ENCODE measurements at places on chromosomes 6 and 20. TPM values are rescaled to one million over a fixed set of nuclear protein-coding genes. Genes with fewer than 3 reads are reported as not detected.

SYCP2L gene
- not detected for total RNA-seq

ALDH5A1 gene
- total RNA-seq, result 13.9 TPM

CSTF1 gene
- total RNA-seq, result 55.3 TPM

FILIP1 gene
- total RNA-seq, result not detected

CLPSL1 gene
- total RNA-seq, result not detected

TMC2 gene
- total RNA-seq, result not detected

HLA-DOA gene
- total RNA-seq, result 0.69 TPM

DNA sequence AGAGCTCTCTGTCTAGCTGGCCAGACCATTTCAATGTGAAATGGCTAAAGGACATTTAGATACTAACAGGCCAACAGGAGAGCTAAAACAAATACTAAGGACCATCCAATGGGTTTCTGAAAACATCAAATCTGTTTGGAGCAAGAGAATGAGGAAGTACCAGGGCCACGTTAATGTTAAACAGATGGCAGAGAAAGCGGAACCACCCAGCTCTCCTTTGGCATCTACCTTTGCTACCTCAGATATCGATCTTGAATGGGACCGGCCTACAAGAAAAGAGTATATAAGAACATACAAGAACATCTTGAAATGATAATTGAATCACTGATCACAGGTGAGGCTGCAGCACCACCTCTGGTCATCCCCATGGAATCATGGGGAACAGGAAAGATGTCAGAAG is 31.8 kb downstream of the KCNK5 start:
- DNase-seq, result no peak

DNA sequence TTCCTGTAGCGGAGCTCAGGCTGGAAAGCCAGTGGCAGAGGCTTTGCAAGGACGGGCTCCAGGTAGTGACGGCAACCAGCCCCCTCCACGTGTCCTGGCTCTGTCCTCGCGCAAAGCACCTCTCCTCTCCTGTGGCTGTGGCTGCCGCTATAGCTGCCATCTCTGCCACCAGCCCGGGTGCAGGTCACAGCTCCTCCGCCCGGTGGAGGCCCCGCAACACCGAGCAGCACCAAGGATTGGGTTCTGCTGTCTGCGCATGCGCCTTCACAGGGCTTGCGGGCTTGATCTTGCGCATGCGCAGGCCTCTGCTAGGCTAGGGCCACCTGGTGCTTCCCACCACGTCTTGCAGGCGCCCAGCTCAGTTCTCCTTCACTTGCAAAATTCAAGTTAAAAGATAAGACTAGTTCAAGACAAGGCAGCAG is 625.4 kb downstream of the QKI start:
- peak; percentile 17 for DNase-seq

DNA sequence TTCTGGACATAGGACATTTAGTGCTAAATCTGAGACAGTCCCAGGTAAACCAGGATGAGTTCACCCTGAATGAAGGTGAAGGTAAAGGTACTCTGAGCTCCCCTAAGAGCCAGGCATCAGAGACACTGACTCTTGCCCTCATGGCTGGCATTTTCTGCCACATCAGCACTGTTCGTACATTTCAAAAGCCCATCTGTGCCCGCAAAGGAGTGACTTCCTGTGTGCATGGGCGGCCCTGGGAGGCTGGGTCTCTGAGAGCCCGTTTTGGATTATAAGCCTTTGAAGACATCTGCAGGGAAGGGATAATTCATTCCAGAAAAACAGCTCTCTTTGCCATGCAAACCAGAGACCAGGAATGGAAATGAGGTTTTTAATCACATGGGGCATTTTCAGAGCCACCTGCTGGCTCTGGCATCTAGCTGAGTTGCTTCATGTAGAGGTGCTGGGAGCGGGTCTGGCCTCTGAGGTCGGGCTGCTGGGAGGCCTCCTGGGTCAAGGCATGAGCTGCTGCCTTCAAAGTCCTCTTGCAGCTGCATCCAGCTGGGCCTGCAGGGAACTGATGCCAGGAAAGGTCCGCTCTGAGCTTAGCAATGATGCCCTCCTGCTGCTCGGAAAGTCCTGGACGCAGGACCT is 348.3 kb downstream of the DHX35 start:
- no peak for DNase-seq

DNA sequence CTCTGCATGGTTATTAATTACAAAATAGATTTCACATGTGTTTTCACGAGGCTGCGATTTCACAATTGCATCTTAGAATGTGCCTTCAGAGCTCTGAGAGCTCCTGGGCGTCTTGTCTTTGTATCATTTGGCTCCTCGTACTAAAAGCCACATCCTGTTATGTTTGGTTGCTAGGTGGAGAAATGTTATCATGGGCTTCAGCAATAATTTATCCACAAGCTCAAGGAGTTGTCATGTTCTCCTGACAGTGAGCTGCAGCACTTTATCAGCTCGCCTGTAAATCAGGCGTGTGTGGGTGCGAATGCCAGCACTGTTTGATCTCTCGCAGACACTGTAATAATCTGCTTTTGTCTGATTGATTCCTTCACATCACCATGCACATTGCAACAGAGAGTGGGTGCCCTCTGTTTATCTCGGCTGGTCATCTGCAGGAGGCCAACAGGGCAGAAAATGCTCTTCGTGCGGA is 218.6 kb upstream of the ZFP64 start:
- peak; percentile 89 for DNase-seq

GRCh38 chr20:18971574-18971973 is 158.0 kb downstream of the SCP2D1 start:
- no peak for DNase-seq

DNA sequence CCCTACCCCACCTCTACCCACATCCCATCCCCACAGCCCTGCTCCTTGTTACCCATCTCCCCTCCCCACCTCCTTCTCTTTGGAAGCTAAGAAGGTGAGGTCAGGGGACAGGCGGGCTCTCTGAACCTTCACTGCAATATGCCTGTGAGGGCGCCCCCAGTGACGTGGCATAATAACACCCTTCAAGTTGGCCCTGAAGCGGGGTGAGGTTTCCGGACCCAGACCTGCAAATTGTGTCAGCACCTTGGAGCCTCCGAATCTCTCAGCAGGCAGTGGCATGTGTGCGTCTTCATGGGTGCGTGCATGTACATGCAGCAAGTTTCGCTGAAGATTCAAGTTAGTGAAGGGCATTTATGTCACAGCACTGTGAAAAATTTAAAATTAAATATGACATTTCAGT is 114.6 kb downstream of the SOBP start:
- no peak for DNase-seq

DNA sequence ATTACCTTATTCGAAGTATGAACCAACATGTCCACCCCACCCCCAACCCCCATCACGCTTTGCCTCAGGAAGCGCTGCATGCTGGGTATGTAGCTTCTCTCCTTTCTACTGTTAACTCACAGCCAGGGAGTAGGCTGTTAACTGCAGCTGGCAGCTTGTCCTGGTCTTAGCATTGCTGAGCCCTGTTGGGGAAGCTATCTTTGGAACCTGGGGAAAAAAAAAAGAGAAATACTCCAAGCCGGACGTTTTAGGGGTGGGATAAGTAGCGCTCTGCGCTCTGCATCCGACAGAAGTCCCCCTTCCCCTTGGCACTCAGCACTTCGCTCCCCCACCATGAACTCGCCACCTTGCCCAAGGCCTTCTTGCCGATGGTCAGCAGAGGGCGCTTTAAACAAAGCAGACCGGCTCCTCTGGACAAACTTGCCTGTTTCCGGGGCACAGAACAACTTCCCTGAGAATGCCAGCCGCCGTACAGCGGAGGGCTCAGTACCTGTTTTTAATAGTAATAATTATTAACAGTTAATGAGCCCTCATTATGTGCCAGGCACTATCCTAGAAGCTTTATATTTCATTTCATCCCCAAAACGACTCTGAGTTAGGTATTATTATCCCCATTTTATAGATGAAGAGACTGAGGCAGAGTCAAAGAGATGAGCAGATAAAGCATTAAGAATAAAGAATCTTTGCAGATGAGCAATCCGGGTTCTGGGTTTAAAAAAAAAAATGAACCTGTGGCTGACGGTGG is 35.2 kb upstream of the MDFI start:
- DNase-seq, result peak; percentile 68

- no peak for DNase-seq
Observed at GRCh38 chr6:13304580-13305260, 23.6 kb downstream of the TBC1D7 start.

- no peak for DNase-seq
Observed at GRCh38 chr6:20811109-20811761, 277.0 kb downstream of the CDKAL1 start.

- peak; percentile 4 for DNase-seq
Observed at GRCh38 chr20:11891776-11892545, 25.7 kb upstream of the BTBD3 start.

GRCh38 chr6:31776485-31776988 is 591 bp downstream of the VWA7 start:
- no peak for DNase-seq

GRCh38 chr6:52087498-52087999 is at the start of gene PKHD1:
Gene PKHD1, minus strand, starts transcription at chr6:52087613. Its CDS starts 2,680 bp downstream, at chr6:52084933.
- DNase-seq, result no peak

GRCh38 chr20:23061734-23062561 is 12.5 kb upstream of the THBD start:
- DNase-seq, result no peak
